ENCODE measurements at places on chromosomes 5 and 9.

DNA sequence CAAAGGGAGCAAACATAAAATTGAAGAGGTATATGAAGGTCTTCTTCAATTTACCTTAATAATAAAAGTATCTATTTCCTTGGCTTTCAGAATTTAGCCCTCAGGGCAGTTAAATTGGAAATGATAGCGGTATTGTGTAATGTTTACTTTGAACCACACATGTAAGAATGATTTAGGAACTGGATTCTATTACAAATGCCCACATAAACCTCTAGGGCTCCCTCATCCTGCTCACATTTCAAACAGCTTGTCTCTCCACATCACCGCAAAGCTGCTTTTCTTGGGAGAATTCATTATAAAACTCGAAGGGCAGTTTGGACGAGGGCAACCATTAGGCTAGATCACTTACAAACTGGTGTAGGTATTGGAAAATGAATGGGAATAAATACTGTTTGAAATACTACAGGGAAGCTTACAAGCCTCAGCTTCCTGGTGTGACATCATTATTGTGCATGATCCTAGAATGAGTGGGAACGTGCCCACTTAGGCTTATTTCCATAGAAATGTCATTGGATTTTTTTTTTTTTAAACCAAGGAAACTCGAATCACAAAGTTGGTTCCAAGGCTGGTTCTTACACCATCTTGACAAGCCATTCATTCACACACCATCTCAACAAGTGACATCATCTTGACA lies 47.3 kb downstream of the MTRR start:
- DNase-seq, result peak; percentile 47

DNA sequence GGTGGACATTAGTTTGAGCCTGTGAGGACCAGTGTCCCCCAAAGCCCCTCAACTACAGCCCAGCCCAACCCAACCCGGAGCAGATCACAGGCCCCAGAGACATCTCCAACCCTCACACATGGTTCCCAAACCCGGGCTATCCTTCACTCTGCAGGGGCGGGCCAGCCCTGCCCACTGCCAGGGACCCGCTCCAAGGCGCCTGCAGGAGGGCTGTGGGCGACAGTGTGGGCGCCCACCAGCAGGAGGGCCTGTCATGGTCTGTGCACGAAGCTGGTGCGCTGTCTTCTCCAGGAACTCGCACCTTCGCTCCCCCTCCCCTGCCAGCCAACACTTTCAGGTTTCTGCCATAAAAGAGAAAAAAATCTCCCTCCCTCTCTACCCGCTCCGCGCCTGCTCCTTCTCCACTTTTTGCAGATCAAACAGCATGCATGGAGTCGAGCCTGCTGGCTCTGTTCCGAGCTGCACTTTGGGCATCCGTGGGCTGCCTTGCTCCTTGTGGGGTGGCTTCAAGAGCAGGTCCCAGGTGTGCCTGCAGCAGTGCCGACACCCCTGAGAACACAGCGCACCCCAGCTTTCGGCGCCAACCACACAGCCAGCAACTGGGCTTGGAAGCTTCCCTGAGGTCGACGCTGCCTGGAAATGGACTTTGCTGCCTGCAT lies 133.7 kb upstream of the PPP1R26 start:
- no peak for DNase-seq

- no peak for DNase-seq
Observed at GRCh38 chr5:72109625-72110024, 2.4 kb downstream of the MAP1B start.

GRCh38 chr9:125984461-125984860 lies 237.3 kb downstream of the PBX3 start:
- DNase-seq, result no peak

DNA sequence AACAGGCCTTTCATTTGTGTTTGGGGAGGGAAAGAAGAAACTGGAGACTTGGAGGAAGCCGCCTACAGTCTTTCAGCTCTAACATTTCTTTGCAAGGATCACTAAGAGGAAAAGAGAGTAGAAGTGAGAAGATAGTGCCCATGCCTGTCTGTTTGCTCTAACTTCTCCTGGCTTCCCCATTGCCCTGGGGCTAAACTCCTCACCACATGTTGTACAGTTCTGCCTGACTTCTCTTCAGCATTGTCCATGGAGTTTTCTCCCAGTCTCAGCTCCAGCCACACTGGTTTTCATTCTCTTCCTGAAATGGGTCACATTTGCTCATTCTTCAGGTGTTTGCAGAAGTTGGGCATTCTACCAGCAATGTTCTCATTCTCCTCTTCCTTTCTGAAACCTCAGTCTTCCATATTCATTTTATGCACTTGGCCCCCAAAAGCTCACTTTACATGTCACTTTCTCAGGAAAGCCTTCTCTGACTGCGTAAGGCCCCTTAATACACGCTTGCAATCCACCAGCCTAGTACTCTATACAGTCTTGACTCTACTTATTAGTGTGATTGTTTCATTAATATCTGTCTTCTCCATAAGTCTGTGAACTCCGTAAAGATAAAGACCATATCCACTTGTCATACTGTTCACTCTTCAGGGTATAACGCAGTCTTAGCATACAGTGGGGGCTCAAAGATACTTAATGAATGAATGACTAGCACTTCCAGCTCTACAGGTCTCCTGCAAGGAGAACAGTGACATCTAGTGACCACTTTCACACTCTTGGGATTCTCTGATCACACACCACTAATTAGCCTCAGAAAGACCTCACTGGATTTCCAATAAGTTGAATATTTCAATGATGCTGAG lies 40.2 kb upstream of the TRIM32 start:
- no peak for DNase-seq

DNA sequence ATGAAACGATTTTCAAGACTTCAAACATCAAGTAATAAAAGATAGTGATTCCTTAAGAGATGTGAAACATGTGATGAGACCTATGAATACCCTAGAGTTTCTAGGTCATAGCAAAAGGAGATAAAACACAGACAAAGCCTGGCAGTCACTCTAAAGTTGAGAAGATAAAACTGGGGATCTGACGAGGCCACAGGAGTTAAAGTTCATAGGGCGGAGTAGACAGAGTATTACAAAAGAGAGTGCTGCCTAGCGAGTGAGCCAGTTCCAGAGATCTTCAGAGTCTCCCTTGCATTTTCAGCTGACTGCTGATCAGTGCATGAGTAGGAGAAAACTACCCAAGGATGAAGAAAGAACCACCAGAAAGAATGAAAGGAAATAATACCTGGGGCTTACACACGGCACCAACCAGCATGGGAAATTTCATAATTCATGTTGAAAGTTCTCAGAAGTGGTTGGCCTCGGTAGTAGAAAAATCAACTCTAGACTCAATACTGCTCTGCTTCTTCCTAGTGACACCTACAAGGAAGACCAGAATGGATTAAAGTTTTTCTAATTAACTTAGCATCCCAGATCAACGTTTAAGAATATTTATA lies 30.4 kb downstream of the FBXO4 start:
- DNase-seq, result no peak

- no peak for DNase-seq
Observed at GRCh38 chr5:169971780-169972179, 8.5 kb downstream of the INSYN2B start.

GRCh38 chr5:140916325-140916724 lies 9.8 kb upstream of the PCDHAC1 start:
- DNase-seq, result no peak

- no peak for DNase-seq
Observed at GRCh38 chr5:177233206-177233605, 70.3 kb downstream of the RAB24 start.

- DNase-seq, result no peak
Observed at GRCh38 chr5:172561151-172561550, 79.9 kb upstream of the NEURL1B start.

DNA sequence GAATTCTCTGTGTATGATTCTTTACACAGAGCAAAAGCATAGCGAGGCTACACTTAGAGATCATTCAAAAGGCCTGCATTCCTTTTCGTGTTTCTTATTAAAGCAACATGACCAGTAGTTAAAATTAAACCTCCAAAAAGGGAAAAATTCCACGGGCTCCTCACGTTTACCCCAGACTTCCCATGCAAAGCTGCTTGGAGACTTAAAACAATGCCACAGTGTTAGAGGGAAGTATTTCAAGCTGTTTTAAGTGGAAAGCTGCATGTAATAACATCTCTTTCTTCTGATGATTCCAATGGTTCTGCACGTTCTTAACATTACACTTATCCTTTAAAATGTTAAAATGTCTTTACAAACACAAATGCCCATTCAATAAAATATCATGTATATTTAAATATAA lies 405.2 kb downstream of the SEMA5A start:
- no peak for DNase-seq

DNA sequence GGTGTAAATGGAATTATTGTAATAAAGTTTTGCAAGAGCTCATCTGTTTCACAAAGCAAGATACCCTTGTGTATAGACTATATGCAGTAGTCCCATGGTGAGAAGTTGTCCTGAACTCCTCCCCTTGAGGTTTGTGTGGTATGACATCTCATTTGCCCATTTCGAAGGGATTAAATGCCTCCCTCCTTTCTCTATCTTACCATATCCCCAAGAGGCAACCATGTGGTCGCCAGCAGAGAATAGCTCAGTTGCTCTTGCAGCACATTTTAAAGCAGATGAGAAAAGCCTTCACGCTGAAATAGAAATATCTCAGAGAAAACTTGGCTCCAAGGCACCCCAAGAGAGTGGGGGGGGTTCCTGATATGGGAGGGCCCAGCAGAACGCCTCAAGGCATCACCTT lies 4.6 kb downstream of the SEMA6A start:
- no peak for DNase-seq

DNA sequence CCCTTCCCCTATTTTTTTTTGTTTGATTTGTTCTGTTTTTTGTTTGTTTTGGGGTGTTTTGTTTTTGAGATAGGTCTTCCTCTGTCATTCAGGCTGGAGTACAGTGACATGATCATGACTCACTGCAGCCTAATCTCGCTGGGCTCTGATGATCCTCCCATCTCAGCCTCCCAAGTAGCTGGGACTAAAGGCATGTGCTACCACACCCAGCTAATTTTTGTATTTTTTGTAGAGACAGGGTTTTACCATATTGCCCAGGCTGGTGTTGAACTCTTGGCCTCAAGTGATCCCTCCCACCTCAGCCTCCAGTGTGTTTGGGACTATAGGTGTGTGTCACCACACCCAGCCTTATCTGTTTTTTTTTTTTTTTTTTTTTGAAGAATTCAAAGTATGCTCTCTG lies 605.4 kb downstream of the DNAH5 start:
- DNase-seq, result no peak

DNA sequence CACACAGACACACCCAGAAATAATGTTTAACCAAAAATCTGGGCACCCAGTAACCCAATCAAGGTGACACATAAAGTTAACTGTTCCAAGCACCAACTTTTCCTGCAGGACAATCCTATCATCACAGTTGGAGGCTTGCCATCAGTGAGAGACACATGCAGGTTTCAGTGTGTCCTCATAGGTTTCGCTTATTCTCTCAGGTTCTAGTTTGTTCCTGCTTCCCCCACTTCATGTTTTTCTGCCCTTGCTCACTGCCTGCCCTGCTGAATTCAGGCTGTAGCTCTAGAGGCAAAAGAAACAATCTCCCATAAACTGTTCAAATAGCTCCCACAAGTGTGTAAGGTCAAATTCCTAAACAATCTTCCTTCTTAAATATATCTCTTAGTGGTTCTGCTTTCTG lies 20.0 kb upstream of the SHISAL2B start:
- no peak for DNase-seq

DNA sequence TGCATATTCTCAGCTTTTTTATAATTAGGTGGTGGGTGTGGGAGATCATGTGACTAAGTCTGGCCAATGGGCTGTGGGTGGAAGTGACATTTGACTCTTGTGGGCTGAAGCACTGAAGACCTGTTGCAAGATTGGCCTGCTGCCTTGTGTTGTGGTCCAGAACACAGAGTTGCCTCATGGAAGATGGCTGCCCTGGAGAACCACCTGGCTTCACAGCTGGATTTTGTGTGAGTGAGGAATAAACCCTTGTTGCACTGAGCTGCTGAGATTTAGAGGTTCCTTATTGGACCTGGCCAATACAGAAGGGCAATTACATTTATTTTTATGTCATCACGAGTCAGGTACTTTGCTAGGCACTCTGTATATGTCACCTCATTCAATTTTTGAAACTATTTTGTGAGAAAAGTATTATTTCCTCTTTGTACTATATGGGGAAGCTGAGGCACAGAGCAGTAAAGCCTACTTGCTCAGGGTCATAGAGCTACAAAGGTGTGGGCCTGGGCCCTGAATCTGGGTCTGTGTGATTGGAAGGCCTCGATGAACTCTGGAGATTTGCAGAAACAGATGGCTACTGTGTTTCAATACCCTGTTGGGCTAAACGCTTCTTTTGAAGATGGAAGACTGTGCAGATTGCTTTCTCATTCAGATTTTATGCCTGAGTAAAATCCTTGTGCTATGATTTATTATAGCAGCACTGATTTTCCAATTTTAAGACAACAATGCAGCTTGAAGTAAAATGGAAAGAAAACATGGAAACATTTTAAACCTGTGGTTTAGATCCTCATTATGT lies 71.2 kb upstream of the TBC1D2 start:
- no peak for DNase-seq

GRCh38 chr5:40260361-40260760 lies 419.4 kb upstream of the PTGER4 start:
- DNase-seq, result no peak

DNA sequence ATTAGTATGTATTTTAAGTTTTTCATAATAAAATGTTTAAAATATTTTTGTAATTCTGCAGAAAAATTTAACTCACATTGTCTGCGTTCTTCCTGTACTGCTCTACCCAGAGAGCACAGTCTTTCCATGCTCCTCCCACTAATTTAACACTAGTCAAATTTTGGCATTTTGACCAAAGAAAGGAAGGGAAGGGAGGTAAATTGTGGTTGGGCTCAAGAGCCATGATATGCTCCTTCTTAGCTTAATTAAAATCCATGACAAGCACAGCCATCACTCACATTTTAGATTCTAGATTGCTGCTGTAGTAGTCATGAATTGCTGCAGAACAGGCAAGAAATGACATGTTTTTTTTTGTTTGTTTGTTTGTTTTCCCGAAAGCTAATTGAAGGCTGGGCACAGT lies 98.4 kb downstream of the NLN start:
- no peak for DNase-seq

DNA sequence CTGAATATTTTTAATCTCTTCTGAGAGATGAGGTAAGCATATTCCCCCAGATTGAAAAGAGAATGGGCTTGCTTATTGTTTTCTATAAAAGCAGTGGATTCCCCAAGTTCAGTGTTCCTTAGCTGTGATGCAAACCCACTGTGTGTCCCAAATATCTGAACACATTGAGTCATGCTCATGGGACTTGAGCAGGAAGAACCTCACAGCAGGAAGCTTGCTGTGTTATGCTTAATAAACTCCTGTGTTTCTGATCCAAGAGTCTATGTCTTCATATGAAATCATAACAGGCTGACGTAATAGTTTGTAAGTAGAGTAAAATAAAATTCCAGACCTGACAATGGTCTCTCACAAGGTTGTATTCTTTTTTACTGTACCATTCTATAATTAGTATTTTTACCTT lies 24.8 kb upstream of the LOX start:
- DNase-seq, result no peak

DNA sequence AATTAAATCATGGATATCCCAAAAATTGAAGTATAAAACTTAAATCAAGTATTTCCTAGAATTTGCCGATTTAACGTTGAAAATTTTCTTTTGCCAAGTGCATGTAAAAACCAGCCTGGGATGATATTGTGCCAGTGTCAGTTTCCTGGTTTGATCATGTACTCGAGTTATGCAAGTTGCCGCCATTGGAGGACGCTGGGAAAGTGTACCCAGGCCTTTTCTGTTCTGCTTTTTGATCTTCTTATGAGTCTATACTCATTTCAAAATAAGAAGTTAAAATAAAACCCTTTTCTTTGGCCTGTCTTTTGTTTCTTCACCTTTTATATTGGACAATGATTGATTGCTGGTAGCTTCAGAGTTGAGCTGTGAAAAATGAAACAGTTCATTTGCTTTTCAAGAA lies 93.1 kb upstream of the NFIL3 start:
- no peak for DNase-seq

- DNase-seq, result no peak
Observed at GRCh38 chr5:5617024-5617423, 194.5 kb downstream of the ICE1 start.
